GM19239 (cell line): ENCODE measurements at places on chromosomes 1 and 21.

GRCh38 chr21:34973685-34974084 lies 75.4 kb downstream of the RUNX1 start:
- no peak for DNase-seq

DNA sequence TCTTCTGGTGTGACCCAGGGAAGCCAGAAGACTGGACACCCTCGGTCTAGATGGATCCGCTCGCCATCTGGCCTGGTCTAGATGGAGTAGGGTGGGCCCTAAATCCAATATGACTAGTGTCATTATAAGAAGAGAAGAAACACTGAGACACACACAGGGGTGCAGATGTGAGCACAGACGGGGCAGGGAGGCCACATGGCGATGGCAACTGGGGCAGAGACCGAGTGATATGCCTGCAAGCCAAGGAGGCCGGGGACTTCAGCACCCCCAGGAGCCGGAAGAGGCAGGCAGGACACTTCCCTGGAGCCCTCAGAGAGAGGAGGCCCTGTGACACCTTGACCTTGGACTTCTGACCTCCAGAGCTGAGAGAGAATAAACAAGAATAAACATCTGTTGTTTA lies 5.6 kb upstream of the TFF3 start:
- DNase-seq, result no peak

- no peak for DNase-seq
Measured at GRCh38 chr1:183270541-183271141, 84.6 kb downstream of the LAMC2 start.

- no peak for DNase-seq
Measured at GRCh38 chr1:30476476-30476875, 246.9 kb downstream of the MATN1 start.

GRCh38 chr21:36424592-36424991 lies 39.4 kb downstream of the CHAF1B start:
- no peak for DNase-seq

DNA sequence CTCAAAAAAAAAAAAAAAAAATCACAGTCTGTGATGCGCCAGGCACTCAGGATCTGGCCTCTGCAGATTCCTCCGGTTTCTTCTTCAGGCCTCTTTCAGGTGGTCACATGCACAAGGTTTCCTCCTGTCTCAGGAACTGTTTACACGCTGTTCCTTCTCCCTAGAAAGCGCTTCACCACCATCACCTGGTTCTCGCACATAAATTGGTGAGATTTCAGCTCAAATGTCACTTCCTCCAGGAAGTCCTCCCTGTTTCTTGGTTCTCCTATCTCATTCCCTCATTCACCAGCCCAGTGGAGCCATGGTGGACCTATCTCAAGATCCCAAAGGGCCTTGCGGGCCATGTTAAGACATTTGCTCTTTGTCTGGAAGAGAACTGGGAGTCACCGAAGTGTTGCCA lies 26.7 kb downstream of the HMGN2 start:
- DNase-seq, result no peak

GRCh38 chr21:46038871-46039397 lies 57.4 kb downstream of the COL6A1 start:
- DNase-seq, result no peak

GRCh38 chr1:10890491-10891071 lies 94.1 kb upstream of the CASZ1 start:
- DNase-seq, result no peak

- DNase-seq, result no peak
Measured at GRCh38 chr21:32137931-32138330, 140.9 kb downstream of the MIS18A start.

DNA sequence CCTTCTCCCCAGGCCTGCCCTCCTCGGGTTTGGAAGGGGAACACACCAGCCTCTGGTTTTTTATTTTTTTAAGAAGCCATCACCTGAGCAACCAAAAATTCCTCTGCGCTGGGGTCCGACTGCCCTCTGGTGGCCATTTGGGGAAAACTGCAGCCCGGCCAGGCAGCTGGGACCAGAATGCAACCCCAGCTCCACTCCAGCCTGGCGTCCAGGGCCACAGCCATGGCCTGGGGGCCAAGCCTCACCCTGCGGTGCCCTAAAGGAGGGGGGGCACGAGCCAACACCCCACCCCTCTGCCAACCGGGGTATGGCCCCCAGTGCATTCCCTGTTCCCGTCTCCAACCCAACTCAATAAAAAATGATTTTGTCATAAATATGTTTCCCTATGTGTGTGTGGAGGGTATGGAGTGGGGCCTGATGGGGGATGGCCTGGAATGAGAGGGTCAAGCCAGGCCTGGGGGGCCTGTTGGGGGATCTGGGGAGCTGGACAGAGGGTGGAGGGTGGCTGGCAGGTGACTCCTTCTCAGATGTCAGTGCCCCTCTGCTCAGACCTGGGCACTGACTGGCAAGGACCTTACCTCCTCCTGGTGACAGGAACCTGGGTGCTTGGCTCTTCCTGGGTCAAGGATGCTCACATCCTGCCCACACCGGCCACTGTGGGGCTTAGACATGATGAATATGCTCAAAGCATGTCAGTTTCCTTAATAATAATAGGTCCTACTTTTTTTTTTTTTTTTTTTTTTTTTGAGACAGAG lies 3.2 kb downstream of the GPR3 start:
- DNase-seq, result peak; percentile 90

GRCh38 chr1:90204780-90205179 lies 209.9 kb downstream of the ZNF326 start:
- no peak for DNase-seq

DNA sequence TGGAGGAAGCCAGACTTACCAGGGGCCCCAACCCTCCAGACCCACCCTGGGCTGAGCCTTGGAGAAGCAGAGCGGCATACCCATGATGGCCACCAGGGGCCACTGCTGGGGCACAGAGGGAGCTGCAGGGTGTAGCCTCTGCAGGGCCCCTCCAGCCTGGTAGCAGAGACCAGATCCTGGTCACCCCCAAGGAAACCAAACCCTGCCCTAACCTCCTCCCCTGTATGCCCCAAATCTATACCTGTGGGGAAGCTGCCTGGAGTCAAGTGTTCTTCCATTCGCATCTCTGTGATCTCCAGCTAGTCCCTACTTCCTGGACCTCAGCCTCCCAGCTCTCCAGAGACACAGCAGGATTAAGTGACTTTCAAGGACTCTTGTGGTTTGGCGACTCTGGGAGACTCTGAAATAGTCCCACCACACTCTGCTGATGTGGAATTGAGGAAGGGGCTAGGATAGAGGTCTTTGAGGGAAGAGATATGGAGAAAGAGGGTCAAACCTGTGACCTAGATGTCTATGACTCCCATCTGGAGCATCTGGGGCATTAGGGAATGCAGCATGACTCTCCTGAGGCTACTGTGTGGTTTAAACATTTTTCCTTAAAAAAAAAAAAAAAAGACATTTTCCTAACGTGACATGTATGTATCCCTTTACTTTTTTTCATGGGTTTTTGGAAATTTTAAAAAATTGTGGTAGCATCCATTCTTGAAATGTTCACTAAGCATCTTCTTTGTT lies 119.2 kb upstream of the IPO9 start:
- DNase-seq, result peak; percentile 72

GRCh38 chr1:26724118-26724517 lies 28.3 kb downstream of the ARID1A start:
- no peak for DNase-seq

GRCh38 chr1:188004849-188005248 lies 1176.1 kb downstream of the PLA2G4A start:
- no peak for DNase-seq

- DNase-seq, result no peak
Measured at GRCh38 chr21:15094706-15095105, 29.9 kb upstream of the NRIP1 start.

DNA sequence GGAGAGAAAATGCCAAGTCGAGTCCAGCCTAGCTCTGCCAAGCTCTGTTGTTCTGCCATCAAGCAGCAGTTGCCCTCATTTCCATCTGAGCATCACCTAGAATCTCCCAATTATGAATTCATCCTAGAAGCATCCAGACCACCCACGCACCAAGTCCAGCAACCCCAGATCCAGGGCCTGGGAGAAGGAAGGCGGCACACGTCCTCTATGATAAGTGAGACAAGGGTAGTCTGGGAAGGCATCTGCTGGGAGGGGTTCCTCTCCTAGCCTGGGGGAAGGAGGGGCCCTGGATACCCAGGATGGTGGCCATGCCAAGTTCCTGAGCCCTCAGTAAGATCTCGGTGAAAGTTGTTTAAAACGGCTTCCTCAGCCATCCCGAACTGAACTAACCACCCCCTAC lies 70.7 kb downstream of the VWA5B1 start:
- DNase-seq, result no peak

- no peak for DNase-seq
Measured at GRCh38 chr1:5508669-5509330, 483.4 kb downstream of the NPHP4 start.

- DNase-seq, result no peak
Measured at GRCh38 chr1:216523449-216524190, 100.4 kb upstream of the USH2A start.

DNA sequence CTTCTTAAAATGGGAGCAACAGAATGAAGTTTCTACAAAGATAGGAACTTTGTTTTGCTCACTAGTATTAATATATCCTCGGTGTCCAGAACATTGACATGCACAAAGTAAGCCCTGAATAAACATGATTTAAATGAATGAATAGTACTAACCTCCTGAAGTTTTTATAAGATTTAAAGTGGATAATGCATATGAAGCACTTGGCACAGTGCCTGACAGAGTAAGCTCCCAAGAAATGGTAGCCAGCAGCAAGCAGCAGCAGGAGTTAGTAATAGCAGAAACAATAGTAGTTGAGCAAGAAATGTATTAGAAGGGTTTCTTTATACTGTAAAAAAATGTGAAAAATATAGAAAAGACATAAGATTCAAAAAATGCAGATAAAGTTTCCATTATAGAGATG lies 258.1 kb upstream of the C1orf87 start:
- no peak for DNase-seq

DNA sequence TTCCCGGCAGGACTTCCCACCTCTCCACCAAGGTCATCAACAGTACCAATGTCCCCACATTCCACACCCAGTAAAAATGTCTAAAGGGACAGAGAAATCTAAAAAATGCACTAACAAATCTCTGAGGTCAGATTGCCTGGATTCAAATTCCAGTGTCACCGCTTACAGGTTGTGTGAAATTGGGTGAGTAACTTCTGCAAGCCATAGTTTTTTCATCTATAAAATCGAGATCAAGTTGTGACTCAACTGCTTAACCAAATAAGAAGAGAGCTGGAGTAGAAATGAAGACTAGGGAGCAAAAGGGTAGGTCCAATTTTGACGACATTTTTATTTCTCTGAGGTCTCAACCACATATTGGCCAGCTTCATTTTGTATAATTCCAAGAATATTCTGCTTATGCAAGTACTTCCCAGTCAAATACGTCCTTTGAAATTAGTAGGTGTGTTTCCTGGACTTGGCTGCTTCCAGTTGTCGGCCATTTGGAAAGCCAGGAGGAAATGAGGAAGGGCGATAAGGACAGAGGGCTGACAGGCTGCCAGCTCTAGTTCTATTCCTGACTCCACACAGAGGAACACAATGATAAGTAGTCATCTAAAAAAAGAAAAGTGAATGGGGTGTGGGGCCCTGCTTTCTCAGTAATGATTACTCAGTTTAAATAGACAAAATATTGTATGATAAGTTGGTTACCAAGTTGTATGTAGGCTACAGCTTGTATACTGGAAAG lies 57.7 kb upstream of the ZC3H11B start:
- DNase-seq, result no peak

DNA sequence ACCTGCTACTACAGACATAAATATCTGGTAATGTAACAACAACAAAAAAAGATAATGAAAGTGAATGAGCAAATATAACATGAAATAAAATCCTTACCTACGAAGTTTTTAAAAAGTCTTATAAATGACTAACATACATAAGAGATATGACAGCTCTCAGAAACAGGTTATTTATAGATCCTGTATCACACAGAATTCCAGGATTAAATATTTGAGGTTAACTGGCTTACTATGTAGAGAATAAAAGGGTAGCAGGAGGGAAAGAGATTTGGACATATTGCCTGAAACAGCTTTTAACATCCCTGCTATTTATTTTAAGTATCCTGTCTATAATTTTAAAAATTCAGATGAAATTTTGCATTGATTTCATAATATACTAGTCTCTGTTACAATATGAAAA lies 16.3 kb downstream of the MYSM1 start:
- DNase-seq, result no peak
